Stimulated activated CD4-positive, alpha-beta T cell treated with anti-CD3 and anti-CD28 coated beads, Interleukin-4, amount 100 ng/mL, for 4 hours (primary cell): ENCODE measurements at places on chromosomes 16 and 17.

GRCh38 chr17:40528692-40529417, 27.4 kb upstream of the TNS4 start:
- no peak for DNase-seq

DNA sequence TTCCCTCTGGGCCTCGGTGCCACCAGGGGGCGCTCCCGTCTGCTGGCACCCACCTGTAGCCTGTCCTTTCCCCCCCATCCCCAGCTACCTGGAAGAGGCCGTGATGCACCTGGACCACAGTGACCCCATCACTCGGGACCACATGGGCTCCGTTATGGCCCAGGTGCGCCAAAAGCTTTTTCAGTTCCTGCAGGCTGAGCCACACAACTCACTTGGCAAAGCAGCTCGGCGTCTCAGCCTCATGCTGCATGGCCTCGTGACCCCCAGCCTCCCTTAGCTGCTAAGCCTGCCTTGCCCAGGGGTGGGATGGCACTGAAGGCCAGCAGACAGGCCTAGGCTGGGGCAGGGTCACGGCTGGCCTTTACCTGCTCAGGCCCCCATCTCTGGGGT, 818 bp upstream of the NRN1L start:
- peak; percentile 73 for DNase-seq

GRCh38 chr16:85125570-85126393, 13.5 kb upstream of the CIBAR2 start:
- DNase-seq = no peak

DNA sequence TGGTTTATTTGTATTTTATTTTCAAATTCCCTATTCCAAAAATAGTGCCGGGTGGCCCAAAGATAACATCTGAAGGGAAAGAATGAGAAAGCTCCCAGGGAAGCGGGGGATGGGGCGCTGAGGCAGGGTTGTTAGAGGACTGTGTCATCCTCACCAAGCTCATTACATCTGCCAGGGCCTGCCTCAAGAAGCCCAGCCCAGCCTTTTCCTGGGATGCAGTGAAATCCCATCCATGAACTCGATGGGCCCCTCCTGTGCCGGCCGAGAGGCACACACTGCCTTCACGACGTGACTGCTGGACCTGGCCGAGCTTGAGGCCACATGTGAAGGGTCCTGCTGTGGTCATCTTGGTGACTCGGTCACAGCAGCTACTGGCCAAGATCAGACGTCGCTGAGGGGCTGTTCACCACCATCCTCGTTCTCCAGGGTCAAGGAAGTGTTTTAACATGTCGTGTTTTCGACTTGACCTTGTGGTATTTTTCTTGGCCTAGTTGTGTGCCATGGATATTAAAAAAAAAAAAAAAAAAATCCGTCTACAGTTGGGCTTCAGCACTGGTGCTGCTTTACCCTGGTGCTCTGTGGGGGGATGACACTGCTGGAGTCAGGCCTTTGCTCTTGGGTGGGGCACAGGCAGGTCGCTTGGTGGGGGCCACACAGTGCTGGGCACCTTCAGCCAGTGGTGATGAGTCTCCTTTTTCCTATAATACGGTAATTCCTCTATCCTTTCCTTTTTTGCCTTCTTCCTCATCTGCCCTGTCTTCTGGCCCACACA, 4.9 kb downstream of the TIMM22 start:
- no peak for DNase-seq

DNA sequence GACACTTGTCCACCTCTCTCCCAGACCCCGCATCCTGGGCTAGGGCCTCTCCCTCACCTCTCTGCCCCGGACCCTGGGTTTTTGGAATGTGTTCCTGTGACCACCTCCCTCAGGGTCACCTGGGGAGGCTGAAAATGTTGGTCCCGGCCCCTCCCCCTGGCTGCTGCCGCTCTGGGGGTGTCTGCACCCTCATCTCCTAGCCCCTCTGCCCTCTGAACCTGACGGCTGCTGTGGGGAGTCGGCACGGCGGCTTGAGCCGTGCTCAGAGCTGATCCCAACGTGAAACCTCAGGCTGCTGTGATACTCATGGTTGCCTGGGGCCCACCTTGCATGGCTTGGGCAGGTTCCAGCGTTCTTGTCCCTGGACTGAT, 42.8 kb downstream of the ADCY7 start:
- DNase-seq = no peak

GRCh38 chr16:75197522-75198134, 9.3 kb downstream of the CTRB2 start:
- DNase-seq = no peak

- DNase-seq = no peak
Measured at GRCh38 chr16:56281249-56281805, 90.0 kb downstream of the GNAO1 start.

DNA sequence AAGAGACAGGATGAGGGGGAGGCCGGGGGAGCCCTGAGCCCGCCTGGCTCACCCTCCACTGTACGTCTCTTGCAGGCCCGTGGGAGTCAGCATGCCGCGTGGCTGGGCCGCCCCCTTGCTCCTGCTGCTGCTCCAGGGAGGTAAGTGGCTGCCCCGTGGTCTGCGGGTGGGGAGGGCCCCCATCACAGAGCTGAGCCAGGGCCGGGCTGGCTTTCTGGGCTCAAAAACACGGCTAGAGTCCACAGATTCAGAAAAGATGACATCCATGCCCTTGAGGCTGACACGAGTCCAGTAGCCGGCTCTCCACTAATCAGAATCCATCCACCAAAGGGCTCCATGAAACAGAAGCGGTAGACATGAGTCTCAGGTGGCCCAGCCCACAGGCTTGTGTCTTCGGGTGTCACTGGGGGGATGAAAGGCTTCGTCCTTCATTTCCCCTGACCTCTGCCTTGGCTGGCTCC, 28.0 kb downstream of the IL21R start:
- DNase-seq = peak; percentile 1

GRCh38 chr16:79415983-79416640, 184.4 kb downstream of the MAF start:
- DNase-seq = no peak

DNA sequence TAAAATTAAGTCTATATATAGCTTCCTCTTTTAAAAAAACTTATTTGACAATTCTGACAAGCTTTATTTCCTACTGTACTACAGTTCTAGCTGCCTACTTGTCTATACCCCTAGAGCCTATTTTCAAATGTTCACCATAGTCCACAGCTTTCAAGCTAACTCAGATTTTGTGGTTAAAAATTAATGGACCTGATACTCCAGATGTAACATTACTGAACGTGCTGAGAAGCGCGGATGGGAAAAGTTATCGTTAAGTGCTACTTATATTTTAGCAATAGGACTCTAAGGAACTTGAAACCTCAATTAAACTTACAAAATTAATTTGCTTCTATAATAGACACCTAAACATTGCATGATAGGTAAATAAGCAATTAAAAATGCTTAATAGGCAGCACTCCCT, 31.2 kb downstream of the GNA13 start:
- DNase-seq = no peak

GRCh38 chr16:27972500-27972899, 91.0 kb downstream of the GSG1L start:
- DNase-seq = peak; percentile 34

DNA sequence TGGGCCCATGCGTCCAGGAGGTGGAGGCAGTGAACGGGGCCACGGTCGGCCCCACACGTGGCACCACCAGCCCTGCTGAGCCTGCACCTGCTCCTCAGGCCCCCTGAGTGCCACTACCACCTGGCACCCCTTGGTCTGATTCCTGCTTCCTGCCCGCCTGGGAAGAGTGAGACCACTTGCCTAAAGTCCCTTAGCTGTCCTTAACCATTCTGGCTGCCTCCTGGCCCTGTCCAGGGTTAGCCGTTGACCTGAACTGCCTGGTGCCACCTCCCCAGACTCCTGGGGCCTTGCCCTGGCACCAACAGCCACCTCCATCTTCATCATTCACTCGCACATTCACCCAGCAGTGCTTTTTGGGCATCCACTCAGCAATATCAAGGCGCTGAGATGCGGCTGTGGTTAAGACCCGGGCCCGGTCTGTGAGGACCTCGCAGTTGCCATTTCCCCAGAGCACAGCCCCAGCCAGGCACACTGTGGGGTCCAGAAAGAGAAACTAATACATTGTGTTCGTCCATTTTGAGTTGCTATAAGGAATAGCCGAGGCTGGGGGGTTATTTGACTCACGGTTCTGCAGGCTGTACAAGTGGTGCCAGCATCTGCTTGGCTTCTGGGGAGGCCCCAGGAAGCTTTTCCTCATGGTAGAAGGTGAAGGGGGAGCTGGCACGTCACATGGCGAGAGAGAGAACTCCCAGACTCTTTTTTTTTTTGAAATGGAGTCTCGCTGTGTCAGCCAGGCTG, 318.4 kb downstream of the SEC14L1 start:
- DNase-seq = peak; percentile 23

DNA sequence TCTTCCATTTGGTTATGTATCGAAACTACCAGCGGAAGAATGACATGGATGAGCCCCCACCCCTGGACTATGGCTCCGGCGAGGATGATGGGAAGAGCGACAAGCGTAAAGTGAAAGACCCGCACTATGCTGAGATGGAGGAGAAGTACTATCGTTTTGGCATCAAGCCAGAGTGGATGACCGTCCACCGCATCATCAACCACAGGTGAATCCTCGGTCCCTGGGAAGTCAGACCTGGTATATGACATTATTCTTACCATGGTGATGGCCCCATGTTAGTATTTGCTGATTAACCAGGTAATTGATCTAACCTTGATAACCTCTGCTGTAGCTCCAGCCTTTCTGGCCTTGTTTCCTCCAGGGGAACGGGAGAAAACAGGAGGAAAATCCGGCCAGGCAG, 8.5 kb downstream of the CHD3 start:
- no peak for DNase-seq

DNA sequence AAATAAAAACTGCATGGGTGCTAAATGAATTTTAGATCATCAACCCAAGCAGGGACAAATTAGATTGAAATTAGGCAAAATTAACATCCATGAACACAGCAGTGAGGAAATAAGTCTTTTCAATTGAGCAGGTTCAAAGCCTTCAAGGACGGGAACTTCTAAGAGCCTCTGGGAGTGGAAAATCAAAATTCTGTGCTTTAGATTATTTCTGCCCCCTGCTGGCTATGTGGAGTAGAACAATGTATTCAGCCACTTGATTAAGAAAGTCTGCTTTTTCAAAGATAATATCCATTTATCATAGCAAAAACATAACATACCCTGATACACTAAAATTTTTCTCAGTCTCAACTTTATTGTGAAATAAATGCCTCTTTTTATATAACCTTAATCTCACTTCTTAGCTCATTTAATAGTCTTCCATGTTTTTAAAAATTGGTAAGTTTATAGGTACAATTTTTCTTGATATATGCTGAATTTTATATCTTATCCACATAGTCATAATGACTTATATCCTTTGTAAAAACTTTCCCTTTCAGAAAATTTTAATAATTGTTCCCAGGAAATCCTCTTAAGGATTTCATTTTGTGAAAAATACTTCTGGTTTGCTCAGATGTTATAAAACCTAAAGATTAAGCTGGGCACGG, 28.1 kb upstream of the NOL11 start:
- DNase-seq = no peak

GRCh38 chr16:1265090-1265630, 9.3 kb downstream of the TPSD1 start:
- DNase-seq = no peak

- no peak for DNase-seq
Measured at GRCh38 chr17:61294777-61295176, 104.9 kb upstream of the TBX2 start.

DNA sequence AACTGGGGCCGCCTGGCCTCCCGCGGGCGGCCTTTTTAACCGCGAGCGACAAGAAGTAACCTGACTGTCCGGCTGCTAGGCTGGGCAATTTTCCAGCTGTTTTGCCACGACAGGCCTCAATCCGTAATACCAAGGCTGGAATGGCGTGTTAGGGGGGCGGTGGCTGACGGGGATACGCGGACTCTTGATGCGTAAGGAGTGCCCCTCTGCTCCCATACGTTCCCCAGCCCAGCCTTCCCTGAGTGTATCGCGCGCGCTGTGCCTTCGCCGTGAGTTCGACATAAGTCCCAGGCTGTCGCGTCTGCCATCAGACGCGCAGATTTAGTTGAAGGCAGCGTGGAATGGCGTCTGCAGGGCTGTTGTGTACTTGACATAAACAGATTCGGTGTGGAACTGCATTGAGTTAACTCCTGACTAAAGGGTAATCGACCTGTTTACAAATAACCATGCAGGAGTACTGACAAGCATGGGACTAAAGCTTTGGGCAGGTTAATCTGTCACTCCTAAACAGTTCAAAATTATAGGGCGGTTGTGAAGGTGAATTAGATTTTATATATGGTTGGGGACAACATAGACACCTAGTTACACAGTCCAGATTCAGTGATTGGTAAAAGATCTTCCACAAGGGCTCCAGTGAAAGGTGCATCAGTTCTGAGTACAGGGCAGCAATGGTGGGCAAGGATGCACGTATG, 16.6 kb upstream of the ERN1 start:
- no peak for DNase-seq

DNA sequence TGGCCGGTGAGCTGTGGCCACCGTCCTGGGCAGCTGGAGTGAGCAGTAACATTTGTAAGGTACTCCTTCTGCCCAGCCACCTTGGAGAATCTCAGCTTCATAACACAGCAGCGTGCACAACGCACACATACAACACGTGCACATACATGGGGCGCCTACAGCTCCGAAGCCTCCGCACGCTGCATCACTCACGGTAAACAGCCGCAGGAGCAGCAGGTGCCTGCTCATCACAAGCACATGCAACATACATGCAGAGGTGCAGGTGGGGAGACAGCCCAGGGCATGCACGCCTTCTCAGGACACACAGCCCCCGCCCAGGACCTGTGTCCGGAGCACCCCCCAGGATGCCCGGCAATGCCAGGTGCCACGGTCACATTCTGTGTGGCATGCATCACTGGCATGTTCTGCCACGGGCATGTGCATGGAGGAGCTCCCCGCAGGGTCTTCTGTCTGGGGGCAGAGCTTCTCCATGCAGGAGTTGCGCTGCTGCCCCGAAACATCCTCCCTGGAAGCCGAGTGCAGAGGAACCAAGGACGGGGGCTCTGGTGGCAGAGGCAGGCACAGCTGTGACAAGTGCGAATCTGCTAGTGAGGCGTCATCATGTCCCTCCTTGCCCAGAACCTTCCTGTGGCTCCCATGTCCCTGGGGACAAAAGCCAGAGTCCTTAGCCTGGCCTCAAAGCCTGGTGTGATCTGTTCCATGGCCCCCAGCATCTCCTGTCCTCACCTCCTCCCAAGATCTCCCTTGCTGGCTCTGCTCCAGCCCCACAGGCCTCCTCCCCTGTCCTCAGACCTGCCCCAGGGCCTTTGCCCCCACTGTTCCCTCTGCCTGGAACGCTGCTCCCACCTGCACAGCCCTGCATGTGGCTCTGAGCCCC, 184.0 kb upstream of the GSE1 start:
- DNase-seq = no peak
